ENCODE measurements at places on chromosomes 11 and 22.

- DNase-seq, result no peak
Measured at GRCh38 chr11:65661599-65662246, 993 bp downstream of the RELA start.

DNA sequence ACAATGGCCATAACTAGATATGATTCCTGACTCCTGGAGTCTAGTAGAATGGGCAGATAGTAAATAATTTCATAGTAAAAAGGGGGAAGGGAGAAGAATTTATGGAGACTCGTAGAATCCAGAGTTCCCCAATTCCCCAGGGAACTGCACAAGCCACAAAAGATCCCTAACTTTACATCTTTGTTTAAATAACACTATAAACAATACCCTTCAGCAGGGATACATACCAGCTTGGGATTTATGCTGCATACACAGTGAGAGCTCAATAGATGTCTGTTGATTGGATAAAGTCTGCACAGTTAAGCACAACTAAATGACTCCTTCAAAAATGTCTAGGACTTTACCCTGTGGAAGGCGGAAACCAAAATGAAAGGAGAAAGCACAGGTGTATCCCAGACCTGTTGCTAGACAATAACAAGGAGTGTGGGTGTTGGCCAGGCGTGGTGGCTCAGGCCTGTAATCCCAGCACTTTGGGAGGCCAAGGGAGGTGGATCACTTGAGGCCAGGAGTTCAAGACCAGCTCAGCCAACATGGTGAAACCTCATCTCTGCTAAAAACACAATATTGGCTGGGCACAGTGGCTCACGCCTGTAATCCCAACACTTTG lies 6.8 kb downstream of the SLC35F2 start:
- no peak for DNase-seq

- no peak for DNase-seq
Measured at GRCh38 chr11:102347462-102348370, 702 bp downstream of the BIRC2 start.

- no peak for DNase-seq
Measured at GRCh38 chr11:64469288-64469687, 110.3 kb downstream of the RPS6KA4 start.

- DNase-seq, result no peak
Measured at GRCh38 chr11:62108971-62109404, 14.8 kb upstream of the INCENP start.

GRCh38 chr22:33105501-33105911 lies 47.3 kb upstream of the SYN3 start:
- no peak for DNase-seq

- no peak for DNase-seq
Measured at GRCh38 chr11:35850191-35850590, 93.7 kb upstream of the LDLRAD3 start.

DNA sequence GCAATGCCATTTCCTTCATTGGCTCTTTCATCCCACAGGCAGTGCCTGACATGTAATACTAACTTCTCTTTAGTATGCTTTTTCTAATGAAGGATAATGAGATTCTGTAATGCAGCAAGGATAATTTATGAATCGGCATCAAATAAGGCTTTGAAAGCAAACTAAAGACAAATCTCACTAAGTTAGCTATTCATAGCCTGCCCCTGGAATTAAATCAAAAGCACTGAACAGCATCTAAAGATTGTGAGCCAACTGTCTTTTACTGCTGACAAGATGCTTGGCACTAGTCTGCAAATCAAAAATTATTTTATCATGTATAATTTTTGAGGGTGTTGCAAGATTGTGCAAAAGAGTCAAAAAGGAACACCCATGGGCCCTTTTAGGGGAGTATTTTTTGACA lies 265.0 kb downstream of the CASP12 start:
- DNase-seq, result no peak

GRCh38 chr11:64799623-64800302 lies 3.3 kb downstream of the MAP4K2 start:
- no peak for DNase-seq

- DNase-seq, result no peak
Measured at GRCh38 chr11:66327171-66328030, 8.8 kb downstream of the RIN1 start.

- DNase-seq, result no peak
Measured at GRCh38 chr11:124761301-124762104, 587 bp downstream of the ESAM start.

- no peak for DNase-seq
Measured at GRCh38 chr11:117919341-117919740, 9.9 kb downstream of the TMPRSS13 start.

DNA sequence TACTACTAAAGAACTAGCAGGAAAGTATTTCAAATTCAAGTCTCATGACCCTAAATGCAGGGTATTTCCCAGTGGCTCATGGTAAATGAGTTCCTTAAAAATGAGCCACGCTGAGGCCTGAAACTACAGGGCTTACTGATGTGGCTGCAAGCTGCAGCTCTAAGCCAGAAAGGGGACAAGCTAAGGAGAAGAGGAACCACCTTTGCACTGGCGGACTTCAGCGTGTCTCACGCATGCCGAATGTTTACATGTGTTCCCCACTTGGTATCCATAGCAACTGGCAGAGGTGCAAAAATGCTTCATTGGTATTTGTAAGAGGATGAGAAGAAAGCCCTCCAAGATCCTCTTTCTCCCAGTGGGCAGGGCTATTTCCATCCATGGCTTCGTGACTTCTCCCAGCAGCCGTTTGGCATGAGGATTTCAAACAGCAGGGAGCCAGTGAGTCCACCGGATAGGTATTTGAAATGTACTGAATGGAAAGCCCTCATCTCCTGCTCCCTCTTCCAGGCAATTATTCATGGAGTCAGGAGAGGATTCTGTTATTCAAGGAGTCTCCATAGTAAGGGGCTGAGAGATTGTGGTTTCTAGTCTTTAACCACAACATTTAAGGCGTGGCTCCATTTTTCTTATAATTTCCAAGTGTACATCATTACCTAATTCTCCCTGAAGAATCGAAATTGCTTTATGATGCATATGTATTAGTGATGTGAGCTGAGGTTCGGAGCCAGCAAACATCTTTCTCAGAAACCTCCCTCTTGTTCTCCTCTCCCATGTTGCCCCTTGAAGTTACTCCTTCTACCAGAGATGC lies 55.3 kb upstream of the CD44 start:
- DNase-seq, result peak; percentile 95

DNA sequence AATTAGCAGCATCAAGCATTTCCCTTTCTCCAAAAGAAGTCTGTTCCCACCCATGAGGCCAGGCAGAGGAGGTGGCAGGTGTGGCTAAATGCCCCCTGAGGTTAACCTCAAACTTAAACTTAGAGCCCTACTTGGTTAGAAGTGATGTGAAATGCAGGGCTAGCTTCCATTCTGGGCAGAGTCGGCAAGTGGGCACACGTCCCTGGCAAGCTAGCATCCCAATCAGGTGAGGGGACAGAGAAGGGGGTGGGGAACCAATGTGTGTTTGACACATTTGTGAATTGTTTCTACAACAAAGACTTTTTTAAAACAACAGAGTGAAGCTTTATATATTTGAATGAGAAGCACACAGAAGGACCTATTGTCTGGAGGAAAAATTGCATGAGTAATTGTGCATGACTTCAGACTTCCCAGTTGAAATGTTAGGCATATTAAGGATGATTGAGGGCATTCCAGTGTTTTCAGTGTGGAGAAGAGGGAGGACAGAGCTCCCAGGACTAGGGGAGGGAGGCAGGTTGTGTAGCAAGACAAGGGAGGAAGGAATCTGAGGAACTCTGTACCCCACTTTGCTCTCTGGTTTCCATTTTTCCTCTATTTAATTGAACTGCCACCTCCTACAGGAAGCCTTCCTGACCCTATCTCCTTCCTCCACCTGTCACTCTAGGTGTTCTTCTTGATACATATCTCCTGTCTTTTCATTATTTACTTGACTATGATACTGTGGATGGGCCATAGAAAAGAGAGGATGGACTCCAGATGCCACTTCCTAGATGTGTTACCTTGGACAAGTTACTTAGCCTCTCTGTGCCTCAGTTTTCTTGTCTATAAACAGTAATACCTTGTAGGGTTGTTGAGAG lies 83.3 kb upstream of the PICALM start:
- no peak for DNase-seq

DNA sequence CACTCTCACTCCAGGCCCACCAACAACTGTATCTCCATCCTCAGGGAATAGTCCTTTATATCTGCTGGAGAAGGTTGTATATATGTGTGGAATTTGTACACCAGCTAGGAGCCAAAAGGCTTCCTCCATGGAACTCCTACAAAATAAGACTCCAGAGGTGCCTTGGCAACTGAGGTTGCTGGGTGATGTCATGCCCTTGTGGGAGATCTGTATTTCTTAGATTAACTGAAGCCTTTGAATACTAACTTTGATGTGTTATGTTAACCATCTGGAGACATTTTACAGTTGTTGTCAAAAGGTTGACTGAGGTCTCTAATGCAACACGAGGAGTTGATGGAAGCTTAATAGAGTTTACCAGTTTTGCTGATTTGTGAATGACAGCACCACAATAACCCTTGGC lies 139.5 kb upstream of the TTC12 start:
- DNase-seq, result no peak

GRCh38 chr11:125001849-125002248 lies 47.8 kb downstream of the CCDC15 start:
- DNase-seq, result no peak

GRCh38 chr22:37331034-37331428 lies 48.7 kb downstream of the CYTH4 start:
- no peak for DNase-seq

- no peak for DNase-seq
Measured at GRCh38 chr11:33723238-33723881, 12.9 kb downstream of the CD59 start.

- no peak for DNase-seq
Measured at GRCh38 chr11:121614636-121615240, 162.0 kb upstream of the SORL1-AS1 start.

DNA sequence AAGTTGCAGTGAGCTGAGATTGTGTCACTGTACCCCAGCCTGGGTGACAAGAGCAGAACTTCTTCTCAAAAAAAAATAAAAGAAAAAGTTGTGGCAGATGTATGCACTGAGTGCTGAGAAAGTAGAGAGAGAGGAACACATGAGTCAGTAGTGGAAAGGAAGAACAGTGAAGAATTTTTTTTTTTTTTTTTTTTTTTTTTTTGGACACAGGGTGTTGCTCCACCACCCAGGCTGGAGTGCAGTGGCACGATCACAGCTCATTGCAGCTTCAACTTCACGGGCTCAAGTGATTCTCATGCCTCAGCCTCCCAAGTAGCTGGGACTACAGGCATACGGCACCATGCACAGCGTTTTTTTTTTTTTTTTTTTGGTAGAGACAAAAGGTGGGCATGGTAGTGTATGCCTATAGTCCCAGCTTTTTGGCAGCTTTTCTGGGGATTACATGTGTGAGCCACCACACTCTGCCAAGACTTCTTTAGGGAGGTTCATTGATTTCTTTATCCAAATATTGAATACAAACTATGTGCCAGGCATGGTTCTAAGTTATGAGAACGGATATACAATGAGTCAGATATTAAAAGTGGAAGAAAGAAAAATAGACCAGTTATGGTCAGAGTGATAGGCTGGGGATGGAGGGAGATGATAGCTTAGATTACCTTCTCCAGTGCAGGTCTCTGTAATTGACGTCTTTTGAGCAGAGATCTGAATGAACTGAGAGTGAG lies 62.0 kb downstream of the YAP1 start:
- no peak for DNase-seq

DNA sequence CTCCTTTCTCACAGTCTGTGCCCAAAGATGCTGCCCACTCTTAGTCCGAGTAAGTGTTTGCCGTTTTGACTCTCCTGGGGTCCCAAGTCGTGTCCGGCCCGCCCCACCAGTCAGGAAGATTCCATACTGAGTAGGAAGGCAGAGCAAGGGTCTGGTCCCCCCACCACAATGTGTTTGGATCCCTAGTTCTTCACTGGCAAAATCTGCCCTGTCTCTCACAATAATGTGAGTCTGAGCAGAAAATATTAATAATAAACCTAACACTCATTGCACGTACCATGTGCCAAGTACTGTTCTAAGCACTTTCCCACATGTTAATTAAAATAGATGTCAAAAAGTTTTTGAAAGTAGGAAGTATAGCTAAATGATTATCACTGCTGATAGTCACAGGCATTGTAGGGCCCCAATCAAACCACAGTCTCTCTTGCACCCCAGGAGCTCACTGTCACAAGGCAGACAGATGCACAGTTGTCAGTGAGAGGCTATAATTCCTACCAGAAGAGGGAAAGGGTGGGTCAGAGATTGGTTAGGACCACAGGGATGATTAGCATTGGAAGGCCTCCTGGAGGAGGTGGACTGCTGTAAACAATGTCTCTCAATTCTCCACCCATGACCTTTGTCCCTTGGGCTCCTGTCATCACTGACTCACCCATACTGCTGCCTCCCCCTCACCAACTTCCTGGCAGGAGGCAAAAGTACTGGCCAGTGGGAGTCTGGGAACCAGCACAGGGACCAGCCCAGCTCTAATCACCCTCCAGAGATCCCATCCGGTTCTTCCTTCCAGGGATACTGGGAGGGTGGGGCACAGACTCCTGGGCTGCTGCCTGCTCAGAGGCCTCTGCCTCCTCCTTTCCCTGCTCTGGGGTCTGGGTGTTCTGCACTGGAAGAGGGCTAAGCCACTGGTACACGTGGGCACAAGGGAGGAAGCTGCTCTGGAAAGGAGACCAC lies 1.0 kb upstream of the POLD4 start:
- DNase-seq, result no peak

GRCh38 chr11:35292279-35292678 lies 127.1 kb downstream of the SLC1A2 start:
- DNase-seq, result no peak

DNA sequence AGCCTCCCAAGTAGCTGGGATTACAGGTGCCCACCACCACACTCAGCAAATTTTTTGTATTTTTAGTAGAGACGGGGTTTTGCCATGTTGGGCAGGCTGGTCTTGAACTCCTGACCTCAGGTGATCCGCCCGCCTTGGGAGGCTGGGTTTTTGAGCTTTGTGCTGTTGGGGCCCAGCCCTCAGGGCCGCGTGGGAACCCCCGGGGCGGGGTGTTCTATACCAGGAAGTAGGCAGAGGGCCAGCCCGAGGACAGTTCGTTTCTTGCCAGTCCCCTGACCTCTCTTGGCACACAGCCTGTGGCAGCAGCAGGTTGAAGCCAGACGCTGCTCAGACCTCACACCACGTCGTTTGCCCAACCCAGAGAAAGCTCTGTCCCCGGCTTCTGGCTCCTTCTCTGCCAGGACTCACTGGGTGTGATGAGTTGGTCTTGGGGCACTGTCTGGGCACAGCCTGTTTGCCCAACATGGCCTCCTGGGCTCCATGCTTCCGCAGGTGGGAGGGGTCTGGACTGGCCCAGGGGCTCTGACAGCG lies 24.9 kb upstream of the CHKA start:
- DNase-seq, result peak; percentile 52

- no peak for DNase-seq
Measured at GRCh38 chr11:12123799-12124198, 13.4 kb downstream of the MICAL2 start.

Data from CD4-positive, alpha-beta T cell treated with Interleukin-4 for 1 hour (primary cell).